ENCODE measurements at places on chromosomes 6 and 20. TPM values are rescaled to one million over a fixed set of nuclear protein-coding genes. Genes with fewer than 3 reads are reported as not detected.

GRCh38 chr6:18390476-18390875 is 3.3 kb downstream of the RNF144B start:
- peak overlapping the region; percentile 88 for H3K4me3 ChIP-seq
- DNase-seq, result no peak
- no peak overlapping the region for H3K27ac ChIP-seq
- peaks cover 71% of the 10 kb centered on the region for H3K4me1 ChIP-seq
- no peaks in the 10 kb centered on the region for H3K27me3 ChIP-seq

- no peak overlapping the region for H3K4me3 ChIP-seq
- no peak for DNase-seq
- H3K27me3 ChIP-seq, result peaks cover 46% of the 10 kb centered on the region
- no peak overlapping the region for H3K27ac ChIP-seq
- no peaks in the 10 kb centered on the region for H3K36me3 ChIP-seq
- H3K4me1 ChIP-seq, result no peaks in the 10 kb centered on the region
Measured at GRCh38 chr6:160424256-160424655, 76.1 kb downstream of the SLC22A3 start.

ARID1B gene
- polyA plus RNA-seq, result 19.4 TPM

TLDC2 gene
- polyA plus RNA-seq, result not detected

DNA sequence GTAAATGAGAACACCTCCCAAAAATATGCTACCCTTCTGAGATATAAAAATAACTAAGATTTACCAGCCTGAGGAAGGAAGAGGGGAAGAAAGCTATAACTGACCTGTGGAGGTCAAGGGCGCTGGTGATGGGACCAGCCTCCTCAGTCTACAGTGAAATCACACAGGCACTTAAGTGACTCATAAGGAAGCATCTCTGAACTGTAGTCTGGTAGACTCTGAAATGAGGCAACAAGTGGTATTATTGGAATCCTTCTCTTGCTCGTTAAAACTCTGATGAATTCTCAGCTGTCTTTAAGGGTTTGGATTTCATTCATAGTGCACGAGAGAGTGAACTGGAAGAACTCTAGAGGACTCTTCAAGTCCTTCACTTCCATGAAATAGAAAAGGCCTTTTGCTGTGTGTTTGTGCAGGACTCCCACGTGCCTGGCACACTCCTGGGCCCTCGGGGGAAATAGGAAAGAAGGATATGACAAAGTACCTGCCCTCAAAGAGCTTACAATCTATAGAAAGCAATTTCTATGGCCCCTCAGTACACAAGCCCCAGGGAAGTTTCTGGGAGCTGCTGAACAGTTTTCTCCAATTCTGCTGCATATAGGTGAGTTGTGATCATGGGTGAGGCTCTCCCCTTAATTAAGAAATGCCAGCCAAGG is 231.8 kb upstream of the RREB1 start:
- H3K27me3 ChIP-seq, result no peaks in the 10 kb centered on the region
- H3K27ac ChIP-seq, result peak overlapping the region; percentile 72
- H3K36me3 ChIP-seq, result no peaks in the 10 kb centered on the region
- peak; percentile 92 for DNase-seq
- peaks cover 61% of the 10 kb centered on the region for H3K4me1 ChIP-seq

GRCh38 chr6:51398064-51398705 is 579.5 kb downstream of the TFAP2B start:
- H3K36me3 ChIP-seq, result no peaks in the 10 kb centered on the region
- no peak for DNase-seq
- H3K27me3 ChIP-seq, result no peaks in the 10 kb centered on the region
- H3K4me1 ChIP-seq, result no peaks in the 10 kb centered on the region
- H3K27ac ChIP-seq, result no peak overlapping the region
- no peak overlapping the region for H3K4me3 ChIP-seq

SRC gene
- 4.9 TPM for polyA plus RNA-seq

ZBTB46 gene
- polyA plus RNA-seq, result 3.0 TPM

- H3K27me3 ChIP-seq, result no peaks in the 10 kb centered on the region
- no peak overlapping the region for H3K4me3 ChIP-seq
- H3K36me3 ChIP-seq, result peaks cover 58% of the 10 kb centered on the region
- H3K4me1 ChIP-seq, result peaks cover 9% of the 10 kb centered on the region
Measured at GRCh38 chr6:136563386-136564152, 13.3 kb upstream of the MAP7 start.

- peaks cover 42% of the 10 kb centered on the region for H3K4me1 ChIP-seq
- H3K27me3 ChIP-seq, result no peaks in the 10 kb centered on the region
- no peak overlapping the region for H3K4me3 ChIP-seq
- DNase-seq, result no peak
- H3K36me3 ChIP-seq, result peaks cover 48% of the 10 kb centered on the region
- H3K27ac ChIP-seq, result peak overlapping the region; percentile 21
Measured at GRCh38 chr6:30725713-30726505, 5.8 kb downstream of the TUBB start.

DNA sequence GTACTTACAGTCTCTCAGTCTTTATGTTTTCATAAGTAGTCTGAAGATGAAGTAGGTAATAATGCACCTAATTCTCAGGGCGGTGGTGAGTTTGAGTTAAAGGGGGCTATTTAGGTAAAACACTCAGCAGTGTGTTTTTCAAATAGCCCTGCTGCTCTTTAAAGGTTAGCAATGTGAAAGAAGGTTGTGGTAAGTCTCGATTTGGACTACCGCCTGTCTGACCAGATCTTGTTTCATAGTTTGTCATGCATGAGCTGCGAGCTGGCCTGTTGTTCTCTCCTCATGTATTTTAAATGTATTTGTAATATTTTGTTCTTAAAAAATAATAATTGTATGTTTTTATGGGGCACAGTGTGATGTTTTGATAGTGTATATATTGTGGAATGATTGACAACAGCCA is 340.2 kb downstream of the DHX35 start:
- no peak overlapping the region for H3K27ac ChIP-seq
- H3K4me3 ChIP-seq, result no peak overlapping the region
- no peaks in the 10 kb centered on the region for H3K4me1 ChIP-seq

Measured in CD14-positive monocyte (primary cell).